ENCODE measurements at places on chromosomes 1 and 21.

- DNase-seq: no peak
Measured at GRCh38 chr1:25042331-25043227, 112.5 kb upstream of the RUNX3 start.

GRCh38 chr1:1435911-1436629 lies 580 bp downstream of the VWA1 start:
- DNase-seq: no peak

GRCh38 chr1:146035048-146035423 lies 13.5 kb upstream of the HJV start:
- DNase-seq: no peak

DNA sequence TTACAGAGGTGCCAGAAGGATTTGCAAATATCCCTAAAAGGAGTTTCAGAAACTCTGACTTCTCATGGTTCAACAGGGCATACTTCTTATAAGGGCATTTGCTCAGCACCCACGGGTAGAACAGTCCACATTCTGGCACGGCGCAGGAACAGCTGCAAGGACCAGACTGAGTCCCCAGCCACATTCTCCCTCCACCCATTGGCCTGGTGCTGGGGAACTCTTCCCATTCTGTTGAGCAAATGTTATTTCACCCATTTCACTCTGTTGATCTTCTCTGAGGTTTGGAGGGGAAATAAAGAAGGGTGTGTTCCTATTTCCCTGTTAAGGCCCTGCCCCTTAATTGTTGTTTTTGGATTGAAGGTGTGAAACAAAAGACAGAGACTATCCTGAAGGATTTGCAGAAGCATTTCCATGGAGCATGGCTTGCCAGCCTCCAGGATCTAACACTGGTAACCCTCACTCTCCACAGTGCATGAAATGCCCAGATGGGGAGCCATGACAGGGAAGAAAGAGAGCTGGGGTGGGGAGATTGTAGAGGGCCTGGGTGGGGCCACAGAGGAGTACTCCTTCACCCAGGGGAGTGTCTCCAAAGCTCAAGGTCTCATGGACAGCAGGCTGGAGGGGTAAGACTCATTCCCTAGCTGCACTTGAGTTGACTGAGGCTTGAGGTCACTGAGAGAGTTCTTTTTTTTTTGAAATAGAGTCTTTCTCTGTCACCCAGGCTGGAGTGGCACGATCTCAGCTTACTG lies 35.0 kb downstream of the INAVA start:
- DNase-seq: no peak

DNA sequence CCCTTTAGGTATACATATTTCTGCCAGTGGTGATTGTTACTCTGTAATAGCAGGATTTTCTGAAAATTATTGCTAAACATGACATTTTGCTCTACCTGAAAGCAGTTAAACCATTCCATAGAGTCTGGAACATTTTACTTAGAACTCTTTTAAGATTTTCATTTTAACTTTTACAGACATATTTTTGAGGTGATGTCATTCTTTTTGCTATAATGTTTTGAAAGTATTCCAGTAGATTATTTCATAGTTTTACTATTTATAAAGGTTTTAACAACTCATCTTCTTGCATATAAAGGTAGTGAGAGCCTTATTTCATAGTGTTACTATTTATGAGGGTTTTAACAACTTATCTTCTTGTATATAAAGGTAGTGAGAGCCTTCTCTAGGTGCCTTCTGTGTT lies 42.9 kb downstream of the PTBP2 start:
- no peak for DNase-seq

- DNase-seq: no peak
Measured at GRCh38 chr1:212794561-212795014, 2.9 kb downstream of the TATDN3 start.

DNA sequence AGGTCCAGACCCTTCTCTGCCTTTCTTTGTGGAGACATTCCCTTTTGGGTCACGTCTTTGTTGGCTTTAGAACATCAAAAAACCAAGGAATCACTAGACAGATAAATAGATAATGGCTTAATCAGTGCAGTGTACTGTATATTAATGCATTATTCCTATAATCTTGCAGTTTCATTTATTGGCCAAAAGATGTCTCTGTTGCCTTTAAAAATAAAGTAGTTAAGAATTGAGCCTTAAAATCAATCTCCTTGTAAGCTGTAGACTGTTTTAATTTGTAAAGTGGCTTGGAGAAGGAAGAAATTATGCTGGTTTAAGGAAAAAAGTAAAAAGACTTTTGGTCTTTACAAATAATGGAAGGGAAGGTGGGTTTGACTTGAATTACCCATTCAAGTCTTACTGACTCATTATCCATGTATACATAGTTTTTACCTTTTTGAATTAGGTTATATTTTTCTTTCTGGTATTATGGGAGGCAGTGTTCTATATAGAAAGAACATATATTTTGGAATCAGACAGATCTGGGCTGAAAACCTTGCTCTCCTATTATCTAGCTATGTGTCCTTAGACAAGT lies 84.6 kb downstream of the VPS13D start:
- DNase-seq: no peak

- DNase-seq: no peak
Measured at GRCh38 chr1:5740865-5741860, 251.1 kb downstream of the NPHP4 start.

DNA sequence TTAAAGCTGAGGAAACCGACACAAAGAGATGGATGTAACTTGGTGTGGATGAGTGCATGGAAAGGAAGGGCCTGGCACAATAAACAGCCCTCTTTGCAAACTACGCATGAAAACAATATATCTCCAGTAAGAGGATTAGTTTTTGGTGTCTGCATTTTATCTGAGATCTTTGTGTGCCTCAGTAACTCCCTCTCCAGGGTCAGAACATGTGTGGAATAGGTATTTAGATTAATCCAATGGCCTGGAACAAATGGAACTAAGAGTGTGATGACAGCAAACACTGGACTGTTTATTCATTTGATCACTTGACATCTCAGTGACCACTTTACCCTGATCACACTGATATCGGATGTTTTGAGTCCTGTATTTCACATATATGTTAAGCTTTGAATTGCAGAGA lies 45.3 kb downstream of the AKNAD1 start:
- no peak for DNase-seq

GRCh38 chr1:30037251-30038118 lies 685.9 kb downstream of the MATN1 start:
- DNase-seq: no peak

- DNase-seq: no peak
Measured at GRCh38 chr1:206002871-206003801, at the start of gene RAB7B. TSS of gene RAB7B (minus strand) at chr1:206003395. CDS start at chr1:205994135, 9,260 bp downstream.

DNA sequence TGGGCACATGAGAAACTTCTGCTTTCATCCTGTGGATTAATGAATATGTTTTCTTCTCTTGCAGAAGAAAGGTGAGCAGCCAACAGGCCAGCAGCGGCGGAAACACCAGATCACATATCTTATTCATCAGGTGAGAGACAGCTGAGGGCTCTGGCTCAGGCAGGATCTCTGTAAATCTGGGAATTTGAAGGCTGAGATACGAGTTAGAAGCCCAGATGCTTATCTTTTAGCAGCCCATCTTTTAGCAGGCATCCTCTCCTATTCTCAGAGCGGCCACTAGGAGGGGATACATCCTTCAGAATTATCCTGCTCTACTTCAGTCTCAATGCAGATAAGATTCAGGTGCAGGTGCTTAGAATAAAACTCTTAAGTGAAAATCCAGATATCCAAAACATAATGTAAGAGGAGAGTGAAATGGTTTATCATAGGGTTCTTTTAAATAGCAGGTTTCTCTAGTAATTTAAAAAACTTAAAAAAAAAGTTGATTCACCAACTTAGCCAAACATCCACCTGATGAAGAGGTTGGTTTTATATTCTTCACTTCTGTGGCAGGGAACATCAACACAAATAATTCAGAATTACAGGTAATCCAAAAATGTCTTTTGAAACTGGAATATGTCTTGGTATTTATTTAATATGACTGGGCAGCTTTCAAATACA lies 19.3 kb downstream of the SH2D2A start:
- DNase-seq: peak; percentile 2

DNA sequence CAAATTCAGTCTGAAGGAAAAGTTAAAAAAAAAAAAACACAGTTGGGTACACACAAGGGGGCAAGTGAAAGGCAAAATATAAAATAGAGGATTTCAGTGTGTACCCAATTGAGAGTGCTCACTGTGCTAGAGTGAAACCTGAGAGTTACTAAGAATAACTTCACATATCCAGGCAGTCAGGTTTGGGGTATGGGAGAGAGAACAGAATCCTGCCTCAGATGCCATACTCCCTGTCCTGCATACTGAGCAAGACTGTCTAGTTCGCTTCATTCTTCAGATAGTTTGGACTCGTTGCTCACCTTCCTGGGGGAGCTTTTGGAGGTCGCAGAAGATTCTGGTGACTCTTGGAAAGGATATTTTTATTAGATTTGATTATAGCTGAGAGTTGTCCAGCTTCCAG lies 20.4 kb downstream of the CEP85 start:
- DNase-seq: no peak

GRCh38 chr1:60679524-60680375 lies 402.6 kb upstream of the NFIA start:
- no peak for DNase-seq

DNA sequence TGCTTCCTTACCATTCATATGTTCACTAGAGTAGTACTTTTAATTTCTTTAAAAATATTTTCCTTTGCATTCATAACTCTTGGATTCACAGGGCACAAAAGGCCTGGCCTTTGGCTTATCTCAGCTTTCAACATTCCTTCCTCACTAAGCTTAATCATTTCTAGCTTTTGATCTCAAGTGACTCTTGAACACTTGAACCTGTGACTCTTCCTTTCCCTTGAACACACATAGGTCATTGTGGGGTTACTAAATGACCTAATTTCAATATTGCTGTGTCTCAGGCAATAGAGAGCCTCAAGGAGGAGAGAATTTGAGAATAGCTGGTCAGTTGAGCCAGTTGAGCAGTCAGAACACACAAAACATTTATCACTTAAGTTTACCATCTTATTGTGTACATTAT lies 49.9 kb downstream of the COL11A1 start:
- no peak for DNase-seq

- no peak for DNase-seq
Measured at GRCh38 chr1:156910309-156910782, 10.1 kb upstream of the LRRC71 start.

DNA sequence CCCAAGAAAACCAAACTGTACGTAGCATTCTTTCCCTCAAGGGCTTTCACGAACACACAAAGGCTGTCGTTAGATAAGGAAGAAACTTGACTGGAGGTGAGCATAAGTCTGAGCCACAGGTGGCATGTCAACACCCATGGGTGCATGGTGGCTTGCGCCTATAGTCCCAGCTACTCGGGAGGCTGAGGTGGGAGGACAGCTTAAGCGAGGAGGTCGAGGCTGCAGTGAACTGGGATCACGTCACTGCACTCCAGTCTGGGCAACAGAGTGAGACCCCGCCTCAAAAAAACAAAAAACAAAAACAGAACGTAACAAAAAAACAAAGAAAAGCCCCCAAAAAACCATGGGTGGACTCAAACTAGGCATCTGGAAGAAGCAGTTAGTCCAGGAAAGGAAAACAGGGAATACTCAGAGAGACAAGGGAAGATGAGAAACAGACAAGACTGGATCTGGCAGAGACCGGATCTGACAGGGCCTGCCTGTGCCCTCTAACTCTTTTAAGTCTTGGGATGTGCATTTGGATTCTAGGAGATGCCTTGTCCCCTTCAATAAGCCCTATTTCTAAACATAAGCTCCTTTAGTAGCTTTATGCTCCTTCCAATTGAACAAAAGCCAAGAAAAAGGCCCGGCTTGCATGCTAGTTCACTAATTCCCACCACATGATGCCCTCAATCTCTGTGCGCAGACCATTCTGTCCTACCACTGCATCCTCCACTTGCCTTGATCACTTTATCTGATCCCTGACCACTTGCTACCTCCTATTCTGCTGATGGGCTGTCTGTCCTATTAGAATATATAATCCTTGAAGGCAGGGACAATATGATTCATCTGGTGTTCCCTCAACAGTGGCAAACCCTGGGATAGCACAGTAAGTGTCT lies 73.8 kb downstream of the APP start:
- DNase-seq: no peak

GRCh38 chr1:110048923-110049601 lies 14.6 kb downstream of the STRIP1 start:
- DNase-seq: no peak

DNA sequence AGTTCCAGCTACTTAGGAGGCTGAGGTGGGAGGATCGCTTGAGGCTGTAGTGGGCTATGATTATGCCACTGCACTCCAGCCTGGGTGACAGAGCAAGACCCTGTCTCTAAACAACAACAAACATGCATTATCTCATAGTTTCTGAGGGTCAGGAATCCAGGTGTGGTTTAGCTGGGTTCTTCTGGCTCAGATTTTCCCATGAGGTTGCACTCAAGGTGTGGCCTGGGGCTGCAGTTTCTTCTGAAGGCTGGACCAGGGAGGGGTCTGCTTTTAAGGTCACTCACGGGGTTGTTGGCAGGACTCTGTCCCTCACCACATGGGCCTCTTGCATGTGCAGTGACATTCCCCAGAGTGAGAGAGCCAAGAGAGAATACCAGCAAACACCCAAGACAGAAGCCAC lies 77.0 kb downstream of the EPHB2 start:
- no peak for DNase-seq

DNA sequence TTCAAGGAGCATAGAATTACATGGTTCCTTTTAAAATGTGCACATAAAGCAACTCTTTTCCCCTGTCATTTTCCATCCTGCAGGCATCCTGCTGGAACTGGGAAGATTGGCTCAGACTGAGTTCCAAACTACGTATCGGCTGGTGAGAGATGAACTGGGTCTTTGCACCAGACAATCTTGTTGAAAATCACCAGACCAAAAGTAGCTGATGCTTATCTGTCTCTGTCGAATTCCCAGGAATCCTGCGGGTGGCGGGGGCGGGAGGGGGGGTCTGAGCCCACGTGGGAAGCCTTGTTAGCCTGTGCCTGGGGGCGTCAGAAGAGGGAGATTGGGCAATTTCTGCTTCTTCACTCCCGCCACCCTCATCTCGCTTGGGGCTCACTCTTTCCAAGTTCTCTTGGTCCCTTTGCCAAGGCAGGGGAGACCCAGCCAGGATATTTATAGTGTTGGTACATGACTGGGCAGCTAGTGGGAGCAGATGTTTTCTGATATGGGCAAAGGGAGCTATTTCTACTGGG lies 90.1 kb upstream of the SLC25A33 start:
- DNase-seq: no peak

- DNase-seq: no peak
Measured at GRCh38 chr1:107623431-107623830, 341.5 kb downstream of the VAV3 start.

DNA sequence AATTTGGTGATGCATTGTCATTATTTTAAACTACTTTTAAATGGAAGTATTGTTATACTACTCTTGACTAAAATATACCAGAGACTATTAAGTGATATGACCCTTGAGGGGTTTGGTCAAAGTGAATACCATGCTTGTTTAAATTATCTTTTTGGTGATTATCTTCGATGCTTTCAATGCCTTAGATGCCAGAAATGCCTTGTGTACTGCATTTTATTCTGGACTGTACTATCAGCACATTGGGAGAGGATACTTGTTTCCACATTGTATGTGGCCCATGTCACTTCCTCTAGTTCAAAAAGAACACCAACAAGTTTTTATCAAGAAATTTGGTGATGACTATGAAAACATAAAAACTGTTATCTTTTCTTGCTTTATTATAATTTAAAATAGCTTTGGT lies 16.3 kb downstream of the MAP3K7CL start:
- no peak for DNase-seq
